ENCODE measurements at places on chromosomes 5 and 9.

DNA sequence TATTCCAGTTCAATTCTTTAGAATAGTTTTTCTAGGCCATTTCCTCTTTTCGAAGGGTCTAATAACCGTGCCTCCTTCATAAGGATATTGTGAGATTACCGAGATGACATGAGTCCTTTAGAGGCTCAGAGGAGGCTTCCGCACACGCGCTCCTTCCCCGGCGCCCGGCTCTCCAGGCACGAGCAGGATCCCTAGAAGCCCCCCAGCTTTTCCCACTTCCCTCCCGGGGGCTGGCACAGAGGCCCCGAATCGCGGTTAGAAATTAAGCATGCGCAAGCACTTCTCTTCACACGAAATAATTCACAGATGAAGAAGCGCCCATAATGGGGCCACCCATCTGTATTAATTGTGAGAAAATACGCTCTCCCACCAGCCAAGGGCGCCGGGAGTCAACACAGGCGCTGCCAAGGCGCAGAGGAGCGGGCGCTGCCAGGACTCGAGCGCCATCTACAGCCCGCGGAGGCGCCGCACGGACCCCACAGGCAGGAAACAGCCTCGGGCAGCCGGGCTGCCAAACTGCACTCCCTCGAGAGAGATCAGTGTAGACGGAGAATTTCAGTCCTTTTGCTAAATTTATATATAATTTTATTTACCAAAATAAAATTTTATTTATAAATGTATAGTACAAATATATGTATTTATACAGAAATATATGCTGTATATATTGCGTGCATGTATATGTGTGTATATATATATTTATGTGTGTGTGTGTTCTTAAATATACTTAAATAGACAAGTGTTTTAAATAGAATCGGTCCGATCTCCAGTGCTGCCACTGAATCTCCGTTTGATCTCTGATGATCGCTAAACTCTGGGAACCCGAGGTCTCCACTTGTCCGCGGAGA is 258.1 kb upstream of the NFIL3 start:
- DNase-seq, result peak; percentile 56

DNA sequence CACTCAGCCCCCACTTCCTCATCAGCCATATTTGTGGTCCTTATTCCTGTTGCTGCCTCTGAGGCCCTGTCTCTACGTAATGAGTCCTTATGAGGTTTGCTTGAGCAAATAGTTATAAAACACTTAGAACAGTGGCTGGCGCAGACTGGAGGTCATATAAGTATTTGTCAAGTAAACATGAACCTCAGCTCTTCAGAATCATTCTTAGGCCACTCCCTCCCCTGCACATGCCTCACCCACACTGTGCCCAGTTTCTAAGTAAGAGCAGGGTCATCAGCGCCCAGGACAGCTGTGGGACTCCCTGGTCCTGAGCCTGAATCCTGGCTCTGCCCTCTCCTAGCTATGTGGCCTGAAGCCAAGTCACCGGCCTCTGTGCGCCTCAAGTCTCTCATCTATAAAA is 4.0 kb downstream of the ST6GALNAC4 start:
- DNase-seq, result no peak

DNA sequence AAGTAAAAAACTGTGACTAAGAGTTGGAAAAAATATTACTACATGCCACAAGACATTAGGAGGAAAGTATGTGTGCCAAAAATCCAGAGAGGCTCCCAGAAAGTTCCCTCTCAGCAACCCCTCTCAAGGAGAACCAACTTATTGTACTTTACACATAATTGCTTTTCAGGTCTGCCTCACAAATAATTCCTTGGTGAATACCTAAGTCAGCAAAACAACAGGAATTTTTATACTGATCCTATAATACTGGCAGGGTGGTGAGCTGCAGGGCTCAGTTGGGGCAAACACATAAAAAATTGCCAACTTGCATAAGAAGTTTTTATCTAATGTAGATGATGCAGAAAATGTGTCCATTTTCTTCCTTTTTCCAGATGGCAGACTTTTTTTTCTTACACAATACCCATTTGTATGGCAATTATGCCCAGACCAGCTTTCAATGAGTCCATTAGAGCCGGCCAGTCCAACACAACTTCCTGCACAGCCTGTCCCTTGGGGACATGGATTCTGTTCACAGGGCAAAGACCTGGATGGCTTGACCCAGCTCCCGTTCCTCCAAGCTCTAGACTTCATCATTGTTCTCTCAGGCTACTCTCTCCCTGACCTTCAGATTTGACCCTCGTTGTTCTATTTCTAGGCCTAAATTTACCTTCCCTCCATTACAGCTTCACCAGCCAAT is 31.3 kb downstream of the MARCHF3 start:
- no peak for DNase-seq

- no peak for DNase-seq
Observed at GRCh38 chr5:113489299-113489698, 1.0 kb upstream of the MCC start.

GRCh38 chr9:6564868-6565267 is 80.7 kb downstream of the GLDC start:
- DNase-seq, result no peak

DNA sequence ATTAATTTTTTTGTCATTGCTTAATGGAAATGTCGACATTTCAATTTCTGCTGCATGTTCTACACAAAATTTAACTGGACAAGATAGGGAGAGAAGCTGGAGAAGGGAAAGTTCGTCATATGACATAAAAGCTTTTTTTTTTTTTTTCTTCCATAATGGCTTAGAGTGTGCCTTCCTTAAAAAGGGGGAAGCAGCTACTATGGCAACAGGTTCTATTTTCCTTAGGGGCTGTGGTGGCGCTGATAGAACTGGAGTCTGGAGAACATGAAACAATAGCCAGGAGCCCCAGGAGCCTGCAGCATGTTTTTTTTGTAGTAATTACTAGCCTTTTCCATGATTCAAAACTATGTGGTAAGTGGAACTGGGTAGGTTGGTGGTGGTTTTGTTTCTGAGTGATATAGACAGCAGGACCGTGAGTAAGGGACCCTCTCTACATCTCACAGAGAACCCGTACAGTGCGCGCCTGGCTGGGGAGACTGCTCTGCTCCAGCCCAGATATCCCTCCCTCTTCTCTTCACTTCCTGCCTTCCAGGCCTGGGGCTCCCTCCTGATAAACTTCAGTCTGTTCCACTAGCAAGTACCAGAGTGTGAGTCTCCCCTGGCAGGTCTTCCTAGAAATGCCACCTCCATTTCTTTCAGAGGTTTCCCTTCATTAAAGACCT is 301.6 kb downstream of the NR3C1 start:
- no peak for DNase-seq

- DNase-seq, result no peak
Observed at GRCh38 chr5:180642181-180642775, 7.1 kb downstream of the FLT4 start.

Measured in activated T-cell treated with anti-CD3 and anti-CD28 coated beads, Interleukin-2, amount 50 U/mL, for 1 hour (primary cell).